Activated CD8-positive, alpha-beta T cell treated with anti-CD3 and anti-CD28 coated beads for 36 hours (primary cell): ENCODE measurements at places on chromosomes 2 and 18. TPM values are rescaled to one million over a fixed set of nuclear protein-coding genes. Genes with fewer than 3 reads are reported as not detected.

AGPS gene
- total RNA-seq = 55.7 TPM

ST8SIA3 gene
- not detected for total RNA-seq

TMEM37 gene
- total RNA-seq = not detected

IL1RN gene
- 0.50 TPM for total RNA-seq

CMPK2 gene
- total RNA-seq = 3.2 TPM

NUP35 gene
- total RNA-seq = 27.1 TPM

ADAM17 gene
- 14.2 TPM for total RNA-seq

TTN gene
- 2.8 TPM for total RNA-seq

IL1A gene
- total RNA-seq = 0.99 TPM

DNA sequence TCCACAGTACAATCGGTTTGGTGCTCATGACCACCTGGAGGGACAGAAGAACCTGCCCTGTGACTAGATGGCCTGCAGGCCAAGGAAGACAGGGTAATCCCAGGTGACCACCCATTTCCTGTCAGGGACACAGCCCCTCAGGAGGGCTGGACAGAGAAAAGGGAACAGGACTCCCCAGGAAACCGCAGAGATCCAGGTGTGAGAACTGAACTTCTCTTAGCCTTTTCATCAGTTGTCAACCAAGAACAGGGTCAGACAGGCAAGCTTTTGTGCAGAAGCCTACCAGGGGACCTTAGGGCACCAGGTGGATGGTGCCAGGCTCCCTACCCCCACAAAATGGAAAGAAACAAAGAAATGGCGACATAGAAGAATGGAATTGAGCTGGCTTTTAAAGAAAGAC lies 132.3 kb downstream of the HDAC4 start:
- peak; percentile 1 for DNase-seq

DNA sequence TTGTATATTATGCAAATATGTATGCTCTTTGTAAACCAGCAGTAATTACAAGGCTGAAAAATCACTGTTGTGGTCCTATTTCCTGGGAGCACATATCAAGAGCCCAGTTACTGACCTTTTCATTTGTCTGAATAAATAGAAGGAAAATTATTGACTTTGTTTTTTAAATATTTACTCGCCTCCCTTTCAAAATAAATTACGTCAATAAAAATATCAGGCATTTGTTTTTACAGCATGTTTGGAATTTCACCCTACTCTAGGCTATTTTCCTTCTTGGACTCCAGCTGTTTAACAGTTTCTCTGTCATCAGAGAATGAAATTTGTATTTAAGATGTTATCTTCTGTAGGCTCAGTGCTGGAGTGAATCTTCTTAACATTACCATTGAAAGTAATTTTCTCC lies 59.9 kb upstream of the LRATD1 start:
- no peak for DNase-seq

DNA sequence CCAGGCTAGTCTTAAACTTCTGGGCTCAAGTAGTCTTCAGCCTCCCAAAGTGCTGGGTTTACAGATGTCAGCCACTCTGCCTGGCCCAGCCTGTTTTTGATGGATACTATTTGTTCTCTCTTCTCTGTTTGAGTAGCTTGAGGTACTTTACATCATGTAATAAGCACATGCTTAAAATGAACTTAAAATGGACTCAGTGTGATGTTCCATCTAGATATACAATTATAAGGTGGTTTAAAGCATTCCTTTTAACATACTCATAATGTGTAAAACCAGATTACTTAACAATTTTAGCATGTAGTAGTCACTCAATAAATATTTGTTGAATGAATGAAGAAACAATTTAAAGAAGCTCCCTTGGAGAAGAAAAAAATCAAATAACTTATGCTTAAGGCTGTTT lies 9.6 kb downstream of the PTPRM start:
- no peak for DNase-seq

- DNase-seq = no peak
These were observed 230.2 kb downstream of the GBX2 start for GRCh38 chr2:235937936-235938335.

DNA sequence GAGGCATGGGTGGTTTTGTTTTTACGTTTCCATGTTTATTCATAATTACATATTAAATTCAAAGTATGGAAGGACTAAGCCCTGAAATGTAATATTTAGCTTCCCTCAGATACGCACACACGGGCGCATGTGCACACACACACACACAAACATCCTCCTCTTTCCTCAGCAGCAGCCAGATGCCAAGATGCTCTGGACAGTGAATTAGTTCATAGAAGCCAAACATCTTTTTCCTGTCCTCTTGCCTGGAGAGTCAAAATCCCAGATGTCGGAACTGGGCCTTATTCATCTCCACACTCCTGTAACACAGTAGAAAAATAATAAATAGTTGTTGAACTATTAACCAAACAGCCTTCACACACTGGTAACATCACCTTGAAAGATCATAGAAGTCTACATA lies 273.1 kb downstream of the SP3 start:
- no peak for DNase-seq

DNA sequence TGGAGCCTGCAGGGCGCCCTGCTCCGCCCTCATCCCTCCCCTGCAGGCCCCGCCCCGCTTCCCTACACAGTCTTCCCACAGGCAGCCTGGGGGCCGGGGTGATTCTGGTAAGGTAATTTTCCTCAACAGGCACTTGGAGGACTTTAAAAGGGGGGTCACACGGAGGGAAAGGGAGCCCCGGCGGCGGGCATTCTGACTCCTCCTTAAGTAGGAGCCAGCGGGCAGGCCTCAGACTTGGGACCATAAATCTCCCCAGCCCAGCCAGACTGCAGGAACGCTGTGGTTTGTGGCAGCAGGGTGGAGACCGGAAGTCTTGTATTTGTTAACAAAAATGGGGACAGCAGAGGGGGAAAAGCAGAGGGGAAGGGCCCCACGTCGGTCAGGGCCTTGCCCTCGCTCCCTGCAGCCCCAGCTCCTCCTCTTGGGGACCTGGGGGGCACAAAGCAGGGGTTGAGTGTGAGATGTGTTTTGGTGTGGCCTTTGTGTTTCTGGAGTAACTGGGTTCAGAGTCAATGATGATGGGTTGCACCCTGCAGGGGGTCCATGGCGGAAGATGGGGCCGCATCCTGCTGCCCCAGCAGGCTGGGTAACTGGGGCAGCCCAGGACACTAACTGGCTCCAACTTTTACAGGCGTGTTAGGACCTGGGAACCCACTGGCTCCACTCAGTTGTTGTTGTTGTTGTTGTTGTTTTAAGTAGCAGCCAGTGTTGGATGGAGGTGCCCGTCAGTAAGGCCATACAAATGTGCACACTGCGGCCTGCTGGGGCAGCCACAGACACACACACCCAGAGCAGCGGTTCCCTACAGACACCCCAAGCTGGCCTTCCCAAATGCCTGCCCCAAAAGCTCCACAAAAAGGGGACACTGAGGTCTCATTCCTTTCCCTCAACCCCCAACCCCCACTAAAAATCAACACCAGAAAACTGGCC lies 27.7 kb downstream of the SMAD7 start:
- no peak for DNase-seq

- DNase-seq = no peak
These were observed 168.7 kb downstream of the NRXN1 start for GRCh38 chr2:50863218-50863617.

DNA sequence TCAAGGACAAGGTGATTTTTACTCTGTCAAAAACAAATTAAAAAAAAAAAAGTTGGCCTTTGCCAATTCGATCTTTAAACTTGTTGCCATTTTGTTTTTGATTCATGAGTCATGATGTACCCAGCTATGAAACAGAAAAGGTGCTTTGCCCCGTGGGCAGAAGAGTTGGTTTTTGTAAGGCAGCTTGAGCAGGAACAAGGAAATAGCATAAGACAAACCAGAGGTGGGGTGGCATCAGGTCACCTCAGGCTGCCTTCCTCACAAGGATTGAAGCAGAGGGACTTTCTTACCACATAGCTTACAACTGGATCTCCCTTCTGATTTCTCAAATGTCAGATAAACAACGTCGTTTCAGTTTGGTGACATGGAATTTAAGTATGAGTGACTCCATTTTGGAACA lies 123.8 kb downstream of the ARL4C start:
- peak; percentile 63 for DNase-seq

GRCh38 chr2:238942726-238943300 lies 94.9 kb downstream of the TWIST2 start:
- DNase-seq = no peak

- no peak for DNase-seq
These were observed 8.0 kb downstream of the ME2 start for GRCh38 chr18:50886929-50887328.

DNA sequence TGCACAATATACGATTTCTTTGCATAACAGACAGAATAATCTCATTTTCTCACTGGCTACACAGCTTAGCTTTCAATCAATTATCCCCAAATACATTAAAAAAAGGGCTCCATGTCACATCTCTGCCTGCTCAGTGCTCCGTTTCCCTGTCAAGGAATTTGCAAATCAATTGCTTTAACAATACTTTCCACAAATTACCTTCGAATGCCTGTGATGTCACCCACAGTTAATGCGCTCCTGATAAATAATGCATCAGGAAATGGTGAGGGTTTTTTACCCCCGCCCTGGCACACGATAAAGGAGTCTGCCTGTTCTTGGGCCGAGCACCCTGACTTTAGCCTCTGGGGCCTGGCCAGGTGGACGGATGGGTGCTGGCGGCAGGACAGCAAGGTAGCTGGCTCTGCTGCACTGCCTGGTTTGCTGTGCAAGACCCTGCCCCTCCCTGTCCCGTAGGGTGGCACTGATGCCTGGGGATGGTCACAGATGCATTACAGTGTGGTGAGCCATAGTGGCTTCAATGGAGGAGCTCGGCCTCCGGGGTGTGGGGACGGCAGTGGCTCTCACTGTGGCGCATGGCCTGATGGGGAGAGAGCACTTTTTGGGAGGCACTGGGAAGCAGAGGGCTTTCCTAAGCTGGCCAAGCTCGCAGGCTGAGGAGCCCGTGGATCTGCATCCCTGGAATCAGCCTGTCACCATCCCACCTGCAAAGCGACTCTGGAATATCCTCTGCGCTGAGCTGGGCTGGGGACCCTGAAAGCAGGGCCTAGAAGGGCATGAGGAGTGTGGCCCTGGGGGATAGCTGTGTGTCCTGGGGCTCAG lies 88.3 kb upstream of the HS6ST1 start:
- DNase-seq = no peak

GRCh38 chr18:45069546-45069945 lies 388.9 kb downstream of the SETBP1 start:
- DNase-seq = no peak

DNA sequence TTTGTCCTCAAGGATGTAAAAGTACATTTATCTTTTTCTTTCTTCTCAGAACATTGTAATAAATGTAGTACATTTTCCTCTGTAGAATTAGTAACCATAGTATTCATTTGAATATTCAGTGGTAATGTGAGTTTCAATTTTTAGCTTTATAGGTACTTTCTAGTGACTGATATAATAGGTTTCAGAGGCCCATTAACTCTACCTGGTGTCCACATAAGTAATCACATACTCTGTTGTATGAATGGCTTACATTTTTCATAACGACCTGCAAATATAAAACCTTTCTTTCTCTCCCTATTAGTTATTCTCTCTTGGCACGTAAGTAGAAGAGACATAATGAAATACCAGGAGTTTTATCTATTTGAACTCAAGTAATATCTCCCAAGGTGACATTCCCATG lies 1017.6 kb downstream of the DPP10 start:
- DNase-seq = no peak

- no peak for DNase-seq
These were observed 88.0 kb downstream of the KYNU start for GRCh38 chr2:142965443-142965842.

DNA sequence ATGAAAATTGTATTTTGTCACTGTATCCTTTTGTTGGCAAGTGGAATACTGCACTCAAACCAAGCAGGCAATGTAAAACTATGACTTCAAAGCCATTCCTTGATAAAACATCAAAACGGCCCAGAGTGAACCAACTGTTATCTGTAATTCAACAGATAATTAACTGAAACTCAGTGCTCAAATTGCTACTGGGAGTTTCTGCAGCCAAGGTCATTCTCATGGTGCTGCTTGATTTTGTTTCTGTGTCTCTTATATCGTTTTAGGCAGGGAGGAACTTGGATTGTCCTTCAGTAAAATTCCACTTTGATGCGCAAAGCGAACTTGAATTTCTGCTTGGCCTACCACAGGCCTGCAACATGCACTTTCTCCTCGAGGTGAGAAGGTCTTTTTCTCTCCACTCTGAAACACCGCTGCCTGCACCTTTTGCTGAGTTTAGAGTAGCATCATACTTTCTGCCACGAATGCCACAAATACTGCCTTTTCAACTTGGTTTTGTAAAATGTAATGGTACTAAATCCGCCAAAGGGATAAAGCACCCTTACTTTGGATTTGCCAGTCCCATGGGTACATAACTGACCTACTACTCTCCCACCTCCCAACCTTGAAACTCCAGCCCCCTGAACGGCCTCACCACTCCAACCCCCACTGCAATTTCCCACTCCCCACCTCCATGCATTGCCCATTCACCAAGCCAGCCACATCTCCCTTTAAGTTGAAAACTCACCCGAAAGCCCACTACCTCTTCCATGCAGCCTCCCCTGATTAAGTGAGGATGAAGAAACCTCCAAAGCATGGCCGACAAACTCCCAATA lies 204.7 kb downstream of the TGIF1 start:
- DNase-seq = no peak

DNA sequence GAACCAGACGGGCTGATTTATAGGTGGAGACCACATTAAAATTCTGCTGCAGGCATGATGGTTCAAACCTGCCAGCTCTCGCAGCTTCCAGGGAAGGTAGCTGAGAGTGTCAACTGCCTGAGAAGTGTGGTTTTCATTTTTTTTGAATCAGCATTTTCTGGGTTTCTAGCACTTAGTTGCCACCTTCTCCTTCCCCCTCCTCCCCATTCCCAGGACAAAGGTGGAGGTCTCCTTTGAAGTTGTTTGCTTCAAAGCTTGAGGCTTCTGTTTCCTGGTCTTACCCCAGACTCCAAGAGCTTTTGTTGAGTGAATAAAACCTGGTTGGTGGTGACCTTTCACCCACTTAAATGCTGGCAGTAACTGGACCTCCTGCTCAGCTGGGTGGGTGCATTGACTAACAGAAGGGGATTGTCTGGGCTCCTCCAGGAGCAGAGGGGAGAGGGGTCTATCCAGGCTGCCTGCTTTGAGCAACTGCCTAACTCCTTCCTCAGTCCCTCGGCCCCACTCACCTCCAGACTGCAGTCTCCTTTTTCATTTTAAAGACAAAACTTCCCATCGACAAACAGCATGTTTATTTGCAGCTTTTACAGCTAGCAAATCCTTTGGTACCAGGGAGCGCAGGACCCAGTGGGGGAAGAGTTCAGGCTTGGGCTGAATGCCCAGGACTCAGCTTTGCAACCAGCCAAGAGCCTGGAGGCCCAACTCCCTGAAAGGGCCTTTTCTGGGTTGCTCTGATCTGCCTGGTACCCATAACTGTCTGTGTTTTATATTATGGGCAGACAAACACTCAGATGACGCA lies 3.5 kb downstream of the RHOB start:
- no peak for DNase-seq

GRCh38 chr2:96841701-96842495 lies 1.9 kb downstream of the ANKRD23 start:
- DNase-seq = no peak

DNA sequence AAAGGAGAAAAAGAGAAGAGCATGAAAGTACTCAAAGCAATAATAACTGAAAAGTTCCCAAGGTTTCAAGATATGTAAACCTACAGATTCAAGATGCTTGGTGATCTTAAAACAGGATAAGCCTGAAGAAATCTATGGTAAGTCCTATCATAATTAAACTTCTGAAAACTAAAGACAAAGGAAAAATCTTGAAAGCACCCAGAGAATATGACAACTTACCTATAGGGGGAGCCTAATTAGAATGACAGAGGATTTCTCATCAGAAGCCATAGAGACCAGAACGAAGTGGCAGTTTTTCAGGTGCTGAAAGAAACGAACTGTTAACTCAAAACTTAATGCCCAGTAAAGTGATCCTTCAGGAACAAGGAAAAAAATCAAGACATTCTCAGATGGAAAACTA lies 59.7 kb downstream of the XDH start:
- no peak for DNase-seq

GRCh38 chr2:185219981-185220380 lies 518.6 kb upstream of the FSIP2 start:
- DNase-seq = no peak
